ENCODE measurements at places on chromosomes 2 and 18. TPM values are rescaled to one million over a fixed set of nuclear protein-coding genes. Genes with fewer than 3 reads are reported as not detected.

GRCh38 chr2:146576339-146577111, 1268.3 kb upstream of the ACVR2A start:
- peak; percentile 24 for DNase-seq

DNA sequence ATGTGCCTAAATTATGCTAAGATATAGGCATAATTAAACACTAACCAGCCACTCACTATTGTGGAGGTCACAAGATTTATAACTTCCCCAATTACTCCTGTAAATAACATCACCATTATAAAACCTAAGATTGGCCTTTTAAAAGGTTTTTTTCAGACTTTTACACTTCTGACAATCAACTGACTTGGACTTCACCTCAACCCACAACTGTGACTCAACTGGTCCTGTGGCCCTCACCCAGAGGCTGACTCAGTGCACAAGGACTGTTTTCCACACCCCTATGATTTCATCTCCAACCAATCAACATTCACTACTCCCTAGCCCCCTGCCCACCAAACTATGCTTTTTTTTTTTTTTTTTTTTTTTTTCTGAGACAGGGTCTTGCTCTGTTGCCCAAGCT, 11.6 kb downstream of the TTR start:
- DNase-seq = no peak

TTC39C gene
- 18.1 TPM for total RNA-seq

DNA sequence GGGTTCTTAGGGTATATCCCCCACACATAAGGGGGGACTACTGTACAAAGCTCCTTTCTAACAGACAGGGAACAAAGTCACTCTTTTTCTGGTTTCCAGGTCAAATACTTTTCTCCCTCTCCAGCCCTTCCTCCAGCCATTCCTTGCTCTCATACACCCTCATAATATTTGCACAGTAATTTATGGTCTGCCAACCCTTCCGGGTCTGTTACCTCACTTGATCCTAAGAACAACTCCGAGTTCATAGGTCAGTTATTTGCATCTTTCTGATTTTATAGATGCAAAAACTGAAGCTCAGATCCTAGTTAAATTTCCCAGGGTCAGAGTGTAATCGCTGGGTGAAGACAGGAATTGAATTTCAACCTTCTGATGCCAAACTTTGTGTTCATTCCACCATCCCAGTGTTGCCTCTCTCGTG, 14.8 kb upstream of the MATN3 start:
- no peak for DNase-seq

GRCh38 chr2:203623096-203623495, 83.3 kb upstream of the CD28 start:
- DNase-seq = peak; percentile 85

Measured in RPMI7951 (cell line).